HCT116 (cell line): ENCODE measurements at places on chromosomes 5 and 9. TPM values are rescaled to one million over a fixed set of nuclear protein-coding genes. Genes with fewer than 3 reads are reported as not detected.

Gene TRIP13
- total RNA-seq = 45.0 TPM

Gene RASGRF2
- total RNA-seq = 0.05 TPM

Gene VLDLR
- 0.17 TPM for total RNA-seq

Gene SLC6A7
- not detected for total RNA-seq

Gene NXNL2
- total RNA-seq = 0.86 TPM

GRCh38 chr5:38497946-38498345 lies 58.5 kb downstream of the LIFR start:
- DNase-seq = peak; percentile 12

DNA sequence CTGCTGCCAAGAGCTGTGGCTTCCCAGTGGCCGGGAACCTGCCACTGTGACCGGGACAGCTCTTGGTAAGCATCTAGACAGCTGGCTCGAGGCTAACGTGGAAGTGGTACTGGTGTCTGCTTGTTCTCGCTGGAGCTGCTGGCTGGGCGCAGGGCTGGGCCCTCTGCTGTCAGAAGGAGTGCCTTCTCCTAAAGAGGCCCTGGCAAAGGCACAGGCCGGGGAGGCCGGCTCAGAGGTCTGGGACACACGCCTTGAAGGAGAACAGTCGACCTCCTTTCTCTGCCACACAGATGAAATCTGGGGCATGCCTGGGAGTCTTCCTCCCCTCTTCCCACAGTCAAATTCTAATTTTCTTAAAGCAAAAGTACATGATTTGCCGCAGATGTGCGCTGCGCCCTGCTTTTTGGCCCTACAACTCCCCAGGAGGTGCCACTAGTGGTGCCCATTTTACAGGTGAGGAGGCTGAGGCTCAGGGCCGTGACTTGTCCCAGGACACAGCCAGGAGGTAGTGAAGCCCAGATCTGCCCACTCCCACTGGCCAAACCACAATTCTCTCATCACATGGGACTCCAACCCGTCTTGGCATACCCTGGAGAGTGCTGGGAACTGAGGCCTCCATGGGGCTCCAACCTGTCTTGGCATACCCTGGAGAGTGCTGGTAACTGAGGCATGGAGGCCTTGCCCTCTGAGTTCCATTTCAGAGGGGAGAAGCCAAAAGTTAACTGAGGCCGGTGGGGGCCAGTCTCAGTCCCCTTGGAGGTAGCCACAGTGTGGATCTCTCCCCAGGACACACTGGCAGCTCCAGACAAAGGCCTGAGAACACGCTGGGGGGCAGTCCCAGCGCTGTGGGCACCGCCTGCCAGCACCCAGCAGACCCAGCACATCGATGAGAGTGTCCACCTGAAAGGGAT lies 12.0 kb upstream of the RXRA start:
- no peak for DNase-seq

GRCh38 chr5:113140837-113141671 lies 164.5 kb downstream of the DCP2 start:
- no peak for DNase-seq

DNA sequence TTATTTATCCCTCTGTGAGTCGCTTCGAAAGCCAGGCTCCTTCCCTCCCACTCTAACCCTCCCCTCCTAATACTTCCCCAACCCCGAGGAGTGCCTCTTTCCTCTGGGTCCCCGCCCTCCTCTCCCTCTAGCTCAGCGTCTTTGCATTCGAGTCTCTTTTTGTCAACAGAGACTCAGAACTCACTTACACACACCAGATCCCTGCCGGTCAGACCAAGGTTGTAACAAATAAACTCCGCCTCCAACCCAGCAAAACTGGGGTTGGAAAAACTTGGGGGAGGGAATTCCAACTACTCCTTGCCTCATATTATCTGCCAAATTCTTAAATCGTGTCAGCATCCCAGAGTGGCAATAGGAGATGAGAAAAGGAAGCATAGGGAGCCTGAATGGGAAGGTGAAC lies at the start of gene HTR1A:
Gene HTR1A (minus strand): TSS at position 167 of the 400 bp plus-strand sequence. CDS start 726 bp downstream, outside the sequence.
- no peak for DNase-seq

- DNase-seq = no peak
Measured at GRCh38 chr5:31066655-31067328, 126.7 kb upstream of the CDH6 start.

DNA sequence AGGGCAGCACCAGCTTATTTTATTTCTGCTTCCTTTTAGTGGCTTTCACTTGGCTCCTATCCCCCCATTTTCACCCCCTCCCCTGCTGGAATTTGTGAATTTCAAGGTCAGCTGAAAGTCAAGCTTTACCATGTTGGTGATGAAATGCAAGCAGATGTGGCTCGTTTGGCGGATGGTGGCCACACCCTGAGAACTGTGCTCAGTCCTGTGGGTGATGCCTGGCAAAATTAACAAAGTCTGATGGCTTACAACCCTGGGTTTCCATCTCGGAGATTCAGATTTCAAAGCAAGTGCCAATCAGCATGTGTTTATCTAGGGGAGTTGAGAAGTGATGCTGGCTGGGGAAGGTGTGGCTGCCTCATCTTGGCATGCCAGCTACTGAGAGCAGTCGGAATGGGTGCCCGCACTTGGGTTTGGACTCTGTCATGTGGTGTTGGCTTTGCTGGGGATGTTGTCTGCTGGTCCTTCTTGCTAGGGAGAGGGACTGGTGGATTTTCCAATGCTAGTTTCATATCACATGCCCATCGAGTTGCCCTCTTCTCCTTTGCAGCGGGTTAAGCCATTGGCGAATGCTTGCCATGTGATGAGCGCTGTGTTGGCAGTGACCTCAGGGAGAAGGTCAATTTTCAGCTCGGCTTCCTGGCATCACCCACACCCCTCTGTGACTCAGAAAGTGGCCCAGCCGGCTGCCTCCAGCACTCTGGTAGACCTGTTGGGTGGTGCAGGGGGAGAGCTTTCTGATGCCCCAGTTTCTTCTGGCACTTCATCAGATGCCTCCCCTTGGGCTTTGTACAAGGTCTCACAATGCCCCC lies 77.0 kb upstream of the PITX1 start:
- DNase-seq = no peak

- no peak for DNase-seq
Measured at GRCh38 chr5:31855134-31856040, 216.5 kb downstream of the PDZD2 start.

DNA sequence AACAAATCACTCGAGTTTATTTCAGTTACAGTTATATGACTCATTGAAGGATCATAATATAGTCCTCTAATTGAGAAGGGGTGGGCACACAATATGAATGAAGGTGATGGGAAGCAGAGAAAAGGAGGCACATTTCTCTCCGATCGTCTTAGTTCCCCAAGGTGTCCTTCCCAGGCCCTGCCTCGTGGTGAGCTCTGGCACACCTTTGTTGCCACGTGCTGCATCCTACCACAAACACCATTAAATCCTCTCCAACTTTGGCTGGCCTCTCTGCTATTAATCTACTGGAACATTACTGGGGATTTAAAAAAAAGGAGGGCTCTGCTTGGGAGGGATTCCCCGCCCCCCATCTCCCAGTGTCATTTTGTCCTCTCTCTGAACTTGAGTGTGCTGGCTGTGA lies 42.9 kb downstream of the CDH6 start:
- DNase-seq = no peak

DNA sequence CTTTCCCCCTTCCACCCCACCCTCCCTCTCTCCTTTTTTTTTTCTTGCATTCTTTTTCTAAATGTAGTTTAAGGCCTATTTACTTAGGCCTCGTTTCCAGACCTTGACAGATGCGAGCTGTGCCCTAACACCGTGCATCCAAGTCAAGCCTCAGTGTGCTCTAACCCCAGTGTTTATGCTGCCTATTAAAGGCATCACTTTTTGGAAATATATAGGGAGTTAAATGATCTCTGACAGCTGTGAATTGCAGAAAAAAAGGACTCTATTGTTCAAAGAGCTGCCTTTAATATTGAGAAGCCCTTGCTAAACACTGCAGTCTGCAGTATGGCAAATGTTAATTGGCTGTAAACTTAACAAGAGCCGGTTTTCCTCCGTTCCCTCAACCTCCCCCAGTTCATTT lies 270.4 kb upstream of the TUT7 start:
- no peak for DNase-seq

DNA sequence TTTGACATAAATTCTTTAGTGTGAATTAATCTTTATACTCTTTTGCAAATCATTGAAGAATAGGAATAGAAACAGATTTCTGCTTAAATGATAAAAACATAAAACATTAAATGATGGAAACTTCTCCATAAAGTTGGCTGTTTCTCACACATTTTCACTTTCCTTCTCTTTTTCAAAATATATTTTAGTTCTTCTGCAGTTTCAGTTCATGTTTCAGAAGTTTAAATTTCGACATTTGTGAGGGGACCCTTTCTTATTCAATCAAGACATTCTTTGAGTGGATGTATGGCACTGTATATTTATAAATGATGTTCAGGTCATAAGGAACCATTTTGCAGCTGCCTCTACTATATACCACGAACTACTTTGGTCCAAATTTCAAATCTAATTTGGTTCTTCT lies 34.6 kb downstream of the TNFAIP8 start:
- no peak for DNase-seq

- no peak for DNase-seq
Measured at GRCh38 chr5:29367176-29367833, 1826.2 kb upstream of the CDH6 start.

GRCh38 chr5:50744776-50745175 lies 78.3 kb downstream of the PARP8 start:
- DNase-seq = no peak

GRCh38 chr5:170151097-170151831 lies 45.6 kb downstream of the FOXI1 start:
- peak; percentile 57 for DNase-seq

- DNase-seq = no peak
Measured at GRCh38 chr9:103713631-103714030, 380.5 kb upstream of the SMC2 start.

GRCh38 chr5:144011388-144011787 lies 159.1 kb downstream of the YIPF5 start:
- DNase-seq = no peak

GRCh38 chr5:154652746-154653417 lies 102.3 kb upstream of the LARP1 start:
- no peak for DNase-seq

DNA sequence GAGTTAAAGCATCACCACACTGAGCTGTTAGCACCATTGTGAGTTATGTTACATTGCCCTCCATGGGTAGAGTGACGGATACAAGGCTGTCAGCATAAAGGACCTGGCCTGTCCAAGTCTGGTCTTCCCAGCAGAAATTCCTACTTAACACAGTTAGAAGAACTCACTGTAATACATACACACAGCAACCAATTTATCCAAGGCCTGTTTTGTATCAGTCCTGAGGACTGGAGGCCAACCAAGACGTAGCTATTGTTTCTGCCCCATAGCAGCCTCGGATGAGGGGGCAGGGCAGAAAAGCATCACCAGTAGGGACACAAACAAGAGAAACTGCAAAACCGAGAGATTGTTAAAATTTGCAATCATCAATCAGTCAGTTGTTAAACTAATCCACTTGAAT lies 66.0 kb upstream of the CKMT2 start:
- DNase-seq = no peak

GRCh38 chr9:126802318-126803059 lies 2.4 kb upstream of the ZBTB43 start:
- no peak for DNase-seq

DNA sequence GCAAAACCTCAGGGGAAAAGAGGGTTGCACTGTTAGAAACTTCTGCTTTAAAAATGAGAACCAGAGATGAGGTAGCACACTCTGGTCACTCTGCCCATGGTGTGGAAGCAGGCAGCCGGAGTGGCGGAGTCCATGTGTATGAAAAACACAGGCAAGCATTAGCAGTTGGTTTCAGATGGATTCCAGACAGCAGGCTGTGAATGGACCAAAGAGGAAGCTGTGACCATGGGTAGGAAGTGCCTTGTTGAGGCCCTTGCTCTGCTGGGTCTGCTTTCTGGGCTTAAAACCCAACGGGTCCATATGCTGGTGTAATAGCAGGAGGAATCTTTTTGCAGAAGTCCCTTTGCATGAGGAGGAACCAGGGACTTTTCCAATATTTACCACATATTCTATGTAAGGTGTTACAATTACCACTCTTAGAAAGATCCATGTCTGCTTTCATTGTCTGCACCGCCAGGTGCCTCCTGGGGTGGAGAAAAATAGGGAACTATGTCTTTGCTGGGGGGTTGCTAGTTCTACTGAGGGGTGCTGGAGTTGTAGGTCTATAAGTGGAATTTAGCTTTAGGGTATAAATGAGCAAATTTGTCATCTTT lies 77.0 kb downstream of the ANKRD55 start:
- no peak for DNase-seq

- no peak for DNase-seq
Measured at GRCh38 chr5:133469252-133469651, 143.1 kb downstream of the FSTL4 start.

- no peak for DNase-seq
Measured at GRCh38 chr9:5419987-5420386, 17.7 kb downstream of the PLGRKT start.
